Activated CD8-positive, alpha-beta T cell treated with anti-CD3 and anti-CD28 coated beads for 36 hours (primary cell): ENCODE measurements at places on chromosomes 2 and 18. TPM values are rescaled to one million over a fixed set of nuclear protein-coding genes. Genes with fewer than 3 reads are reported as not detected.

DNA sequence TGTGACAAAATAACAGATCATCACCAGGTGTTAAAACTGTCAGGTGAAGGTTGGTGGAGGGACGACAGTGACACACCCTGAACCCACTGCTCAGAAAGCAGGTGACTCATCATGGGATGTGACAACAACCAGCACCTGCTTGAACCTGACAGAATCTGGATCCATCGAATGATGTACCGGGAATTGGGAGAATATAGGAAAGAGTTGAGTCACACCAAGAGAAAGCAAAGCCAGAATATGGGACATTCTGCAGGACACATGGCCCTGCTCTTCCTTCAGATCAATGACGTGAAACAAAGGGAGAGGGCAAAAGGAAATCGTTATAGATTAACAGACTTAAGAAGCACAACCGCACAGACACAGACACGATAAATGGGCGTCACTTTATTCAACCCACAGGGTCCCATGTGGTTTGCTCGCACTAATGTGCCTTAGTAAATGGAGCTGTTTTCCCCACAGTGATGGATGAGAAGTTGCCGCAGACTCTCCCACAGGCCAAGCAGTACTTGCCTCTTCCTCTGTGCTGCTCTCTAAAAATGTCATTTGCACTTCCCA, 100.1 kb downstream of the CRACDL start:
- H3K4me1 ChIP-seq: peaks cover 36% of the 10 kb centered on the region
- peak overlapping the region; percentile 74 for H3K27ac ChIP-seq
- DNase-seq: peak; percentile 66
- no peaks in the 10 kb centered on the region for H3K27me3 ChIP-seq
- peak overlapping the region; percentile 28 for H3K4me3 ChIP-seq

- DNase-seq: no peak
- H3K4me3 ChIP-seq: no peak overlapping the region
- H3K36me3 ChIP-seq: no peaks in the 10 kb centered on the region
- peaks cover 3% of the 10 kb centered on the region for H3K27me3 ChIP-seq
- H3K27ac ChIP-seq: no peak overlapping the region
- H3K4me1 ChIP-seq: no peaks in the 10 kb centered on the region
Measured at GRCh38 chr18:54238173-54238936, 13.9 kb upstream of the MBD2 start.

DNA sequence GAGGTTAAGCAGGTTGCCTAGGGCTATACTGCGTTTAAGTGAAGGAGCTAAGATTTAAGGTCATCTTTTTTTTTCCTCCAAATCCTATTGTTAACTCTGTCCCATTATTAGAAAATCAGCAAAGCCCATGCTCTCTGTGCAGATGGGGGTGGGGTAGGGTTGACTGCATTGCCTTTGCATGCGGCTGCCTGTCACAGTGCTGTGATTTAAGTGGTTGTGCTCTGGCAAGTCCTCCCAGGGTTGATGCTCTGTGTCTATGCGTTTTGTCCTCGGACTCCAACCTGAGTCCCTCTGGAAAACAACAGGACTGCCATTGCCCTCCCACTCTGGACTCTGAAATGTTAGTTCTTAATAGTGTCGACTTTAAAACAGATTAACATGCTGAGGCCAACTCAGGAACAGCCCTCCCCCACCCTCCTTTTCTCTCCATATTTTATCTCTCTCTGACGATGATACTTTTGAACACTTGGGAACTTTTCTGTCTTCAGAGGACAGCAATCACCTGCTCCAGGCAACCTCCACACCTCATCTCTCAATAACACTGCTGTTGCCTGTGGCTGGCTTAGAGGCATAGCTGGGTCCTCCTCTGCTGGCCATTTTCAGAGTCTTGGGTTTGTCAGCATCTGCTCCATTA, 5.8 kb downstream of the FHOD3 start:
- no peaks in the 10 kb centered on the region for H3K4me1 ChIP-seq
- H3K27ac ChIP-seq: no peak overlapping the region
- no peaks in the 10 kb centered on the region for H3K36me3 ChIP-seq
- peaks cover 33% of the 10 kb centered on the region for H3K27me3 ChIP-seq
- no peak for DNase-seq

DNA sequence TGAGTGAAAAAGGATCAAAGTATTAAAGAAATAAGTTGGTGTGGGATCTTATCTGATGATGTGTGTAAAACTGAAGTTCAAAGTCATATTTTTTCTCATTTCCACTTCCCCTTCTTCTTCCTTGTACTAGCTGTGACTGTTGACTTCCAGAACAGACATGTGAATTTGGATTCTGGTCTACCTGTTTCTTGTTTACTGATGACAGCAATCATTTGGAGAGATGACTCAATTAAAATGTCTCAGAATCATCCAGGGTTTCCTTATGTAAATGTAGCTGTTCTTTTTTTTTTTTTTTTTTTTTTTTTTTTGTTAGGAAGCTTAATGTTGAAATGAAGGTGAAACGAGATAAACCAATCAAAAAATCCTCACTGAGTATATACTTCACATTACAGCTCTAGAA, 819.9 kb upstream of the PIK3C3 start:
- no peaks in the 10 kb centered on the region for H3K36me3 ChIP-seq
- no peak overlapping the region for H3K27ac ChIP-seq
- no peak for DNase-seq
- H3K4me3 ChIP-seq: no peak overlapping the region
- no peaks in the 10 kb centered on the region for H3K4me1 ChIP-seq

DNA sequence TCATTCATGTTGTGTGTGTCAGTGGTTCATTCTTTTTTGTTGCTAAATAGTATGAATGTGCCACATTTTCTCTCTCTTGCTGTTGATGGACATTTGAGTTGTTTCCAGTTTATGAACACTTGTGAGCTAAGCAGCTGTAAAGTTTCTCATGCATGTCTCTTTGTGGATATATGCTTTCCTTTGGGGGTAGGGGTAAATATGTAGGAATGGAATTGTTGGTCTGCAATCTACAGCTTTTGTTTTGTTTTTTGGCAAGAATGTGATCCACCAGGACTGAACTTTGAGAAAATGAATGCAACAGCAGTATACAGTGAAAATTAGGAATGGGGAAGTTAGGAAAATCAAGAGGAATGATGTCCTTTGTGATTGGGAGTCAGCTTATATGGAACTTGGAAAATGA, 226.3 kb downstream of the CDCA7 start:
- H3K36me3 ChIP-seq: no peaks in the 10 kb centered on the region
- no peak overlapping the region for H3K27ac ChIP-seq
- no peaks in the 10 kb centered on the region for H3K4me1 ChIP-seq
- peaks cover 4% of the 10 kb centered on the region for H3K27me3 ChIP-seq
- no peak for DNase-seq

DNA sequence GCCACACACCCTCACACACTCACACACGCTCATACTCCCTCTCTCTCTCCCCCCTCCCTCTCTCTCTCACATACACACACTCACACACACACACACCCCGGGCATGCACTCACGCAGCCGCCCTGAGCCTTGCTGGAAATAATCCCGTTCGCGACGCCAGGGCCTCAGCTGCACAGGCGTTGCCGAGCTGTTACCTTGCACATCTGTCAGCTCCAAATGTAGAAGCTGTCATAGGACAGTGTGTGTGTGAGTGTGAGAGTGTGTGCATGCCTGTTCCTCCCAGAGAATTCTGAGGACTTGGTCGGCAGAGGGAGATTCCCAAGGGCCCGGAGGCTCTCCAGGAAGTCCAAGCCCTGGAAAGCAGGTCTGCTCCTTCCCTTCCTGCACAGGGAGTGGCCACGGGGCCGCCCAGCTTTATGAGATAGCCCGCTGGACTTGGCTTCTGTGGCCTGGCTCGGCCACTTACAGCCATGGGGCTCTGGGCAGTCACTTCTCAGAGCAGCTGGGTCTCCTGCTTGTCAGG, 8.6 kb downstream of the SPR start:
- H3K36me3 ChIP-seq: peaks cover 9% of the 10 kb centered on the region
- DNase-seq: no peak
- H3K4me3 ChIP-seq: no peak overlapping the region

- DNase-seq: no peak
- H3K4me3 ChIP-seq: no peak overlapping the region
- peaks cover 2% of the 10 kb centered on the region for H3K27me3 ChIP-seq
- H3K4me1 ChIP-seq: no peaks in the 10 kb centered on the region
Measured at GRCh38 chr18:44968336-44968735, 287.6 kb downstream of the SETBP1 start.

Gene ZSWIM2
- not detected for total RNA-seq

Gene ASB18
- not detected for total RNA-seq

Gene SLC1A4
- 14.6 TPM for total RNA-seq

Gene FLACC1
- 0.59 TPM for total RNA-seq

Gene SYT4
- not detected for total RNA-seq
